ENCODE measurements at places on chromosomes 6 and 20. TPM values are rescaled to one million over a fixed set of nuclear protein-coding genes. Genes with fewer than 3 reads are reported as not detected.

GRCh38 chr20:2759143-2759542 lies 41.3 kb downstream of the CPXM1 start:
- H3K27me3 ChIP-seq, result peaks cover 2% of the 10 kb centered on the region
- H3K4me1 ChIP-seq, result no peaks in the 10 kb centered on the region
- no peaks in the 10 kb centered on the region for H3K36me3 ChIP-seq
- H3K4me3 ChIP-seq, result no peak overlapping the region
- no peak overlapping the region for H3K27ac ChIP-seq

GRCh38 chr6:43628393-43629103 lies 516 bp downstream of the GTPBP2 start:
- H3K4me3 ChIP-seq, result peak overlapping the region; percentile 94
- peaks cover 29% of the 10 kb centered on the region for H3K36me3 ChIP-seq
- peak overlapping the region; percentile 70 for H3K27ac ChIP-seq
- peak; percentile 41 for DNase-seq
- no peaks in the 10 kb centered on the region for H3K27me3 ChIP-seq
- H3K4me1 ChIP-seq, result peaks cover 32% of the 10 kb centered on the region

- H3K4me1 ChIP-seq, result no peaks in the 10 kb centered on the region
- no peak overlapping the region for H3K4me3 ChIP-seq
- H3K36me3 ChIP-seq, result no peaks in the 10 kb centered on the region
- H3K27ac ChIP-seq, result no peak overlapping the region
- no peak for DNase-seq
- H3K27me3 ChIP-seq, result no peaks in the 10 kb centered on the region
These were observed 62.6 kb upstream of the ATXN1 start for GRCh38 chr6:16823718-16824352.

GRCh38 chr20:51184289-51184688 lies 161.4 kb upstream of the KCNG1 start:
- no peaks in the 10 kb centered on the region for H3K36me3 ChIP-seq
- H3K27ac ChIP-seq, result no peak overlapping the region
- no peak for DNase-seq
- no peaks in the 10 kb centered on the region for H3K27me3 ChIP-seq

- H3K27me3 ChIP-seq, result no peaks in the 10 kb centered on the region
- peak overlapping the region; percentile 78 for H3K27ac ChIP-seq
- peaks cover 15% of the 10 kb centered on the region for H3K36me3 ChIP-seq
These were observed 12.1 kb downstream of the DEF6 start for GRCh38 chr6:35309611-35310264.

DNA sequence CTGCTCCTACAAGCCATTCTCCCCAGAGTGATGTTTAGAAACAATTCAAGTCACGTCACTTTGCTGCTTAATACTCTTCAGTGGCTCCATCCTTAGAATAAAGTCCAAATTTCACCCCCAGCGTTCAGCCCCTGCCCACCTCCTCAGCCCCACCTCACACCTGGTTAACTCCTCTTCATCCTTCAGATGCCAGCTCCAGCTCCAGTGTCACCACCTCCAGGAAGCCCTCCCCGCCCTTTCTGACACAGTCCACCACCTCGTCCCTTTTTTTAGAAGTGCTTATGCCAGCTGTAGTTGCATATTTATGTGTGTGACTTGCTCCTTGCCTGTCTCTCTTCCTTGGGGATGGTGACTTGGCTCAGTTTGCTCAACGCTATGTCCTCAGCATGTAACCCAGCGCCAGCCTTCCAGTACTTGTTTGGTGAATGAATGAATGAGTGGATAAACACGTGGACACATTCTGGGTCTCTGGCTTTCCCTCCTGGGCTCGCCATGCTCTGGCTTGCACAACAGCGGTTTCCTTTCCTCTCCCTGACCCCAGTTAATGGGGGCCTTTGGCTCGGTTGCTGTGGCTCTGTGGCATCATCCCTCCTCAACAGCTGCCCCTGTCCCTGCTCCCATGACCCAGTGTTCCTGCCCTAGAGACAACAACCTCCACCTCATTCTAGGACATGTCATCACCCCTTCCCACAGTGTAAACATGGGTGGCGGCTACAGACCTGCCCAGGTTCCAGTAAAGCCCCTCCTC lies 3.7 kb upstream of the IP6K3 start:
- H3K27ac ChIP-seq, result no peak overlapping the region
- no peak overlapping the region for H3K4me3 ChIP-seq
- no peaks in the 10 kb centered on the region for H3K4me1 ChIP-seq
- no peaks in the 10 kb centered on the region for H3K27me3 ChIP-seq
- DNase-seq, result no peak

GRCh38 chr20:48657426-48658197 lies 170.2 kb downstream of the PREX1 start:
- no peak overlapping the region for H3K27ac ChIP-seq

- no peaks in the 10 kb centered on the region for H3K4me1 ChIP-seq
- no peak overlapping the region for H3K27ac ChIP-seq
- DNase-seq, result no peak
These were observed 12.1 kb upstream of the PAX1 start for GRCh38 chr20:21693322-21693721.

SLC22A2 gene
- not detected for total RNA-seq

DNA sequence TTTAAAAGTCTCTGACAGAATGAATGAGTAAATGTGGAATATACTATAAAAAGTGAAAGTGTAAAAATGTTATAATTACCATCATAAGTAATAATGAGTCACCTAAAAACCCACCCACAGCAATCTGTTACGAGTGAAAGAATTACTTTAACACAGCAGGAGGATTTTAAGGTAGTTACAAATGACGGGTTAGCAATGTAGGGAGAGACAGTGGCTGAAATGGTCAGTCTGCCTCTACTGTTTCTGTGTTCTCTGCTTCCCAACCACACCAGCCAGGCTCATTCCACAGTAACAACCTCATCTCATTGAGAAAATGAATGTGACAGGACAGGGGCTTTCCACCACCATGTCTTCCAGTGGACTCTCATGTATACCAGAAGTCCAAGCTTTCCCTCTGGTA lies 124.4 kb upstream of the KCNK16 start:
- H3K4me3 ChIP-seq, result no peak overlapping the region
- H3K4me1 ChIP-seq, result no peaks in the 10 kb centered on the region
- H3K27ac ChIP-seq, result no peak overlapping the region
- no peaks in the 10 kb centered on the region for H3K27me3 ChIP-seq
- H3K36me3 ChIP-seq, result no peaks in the 10 kb centered on the region
- DNase-seq, result no peak

FOXS1 gene
- total RNA-seq, result not detected

- H3K4me1 ChIP-seq, result no peaks in the 10 kb centered on the region
- no peak for DNase-seq
- H3K27ac ChIP-seq, result no peak overlapping the region
- H3K4me3 ChIP-seq, result no peak overlapping the region
- no peaks in the 10 kb centered on the region for H3K36me3 ChIP-seq
These were observed 39.7 kb upstream of the CARMIL1 start for GRCh38 chr6:25239498-25239897.

OR2B6 gene
- not detected for total RNA-seq

PBOV1 gene
- total RNA-seq, result not detected

DNA sequence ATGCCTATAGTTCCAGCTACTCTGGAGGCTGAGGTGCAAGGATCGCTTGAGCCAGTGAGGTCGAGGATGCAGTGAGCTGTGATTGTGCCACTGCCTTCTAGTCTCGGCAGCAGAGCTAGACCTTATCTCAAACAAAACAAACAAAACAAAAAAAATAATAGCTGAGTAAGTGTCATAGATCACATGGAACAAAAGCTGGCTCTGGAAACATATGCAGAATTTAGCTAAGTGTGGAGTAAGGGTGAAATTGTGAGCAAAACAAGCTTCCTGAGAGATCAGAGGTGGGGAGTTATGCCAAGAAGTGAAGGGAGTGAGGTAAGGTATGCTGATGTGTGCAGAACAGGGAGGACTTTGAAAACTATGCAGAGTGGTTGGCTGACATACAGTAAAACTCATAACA lies 18.7 kb downstream of the SGK1 start:
- no peaks in the 10 kb centered on the region for H3K27me3 ChIP-seq
- DNase-seq, result no peak
- H3K36me3 ChIP-seq, result no peaks in the 10 kb centered on the region
- no peak overlapping the region for H3K27ac ChIP-seq
- H3K4me1 ChIP-seq, result no peaks in the 10 kb centered on the region

APOBEC2 gene
- total RNA-seq, result not detected

DNA sequence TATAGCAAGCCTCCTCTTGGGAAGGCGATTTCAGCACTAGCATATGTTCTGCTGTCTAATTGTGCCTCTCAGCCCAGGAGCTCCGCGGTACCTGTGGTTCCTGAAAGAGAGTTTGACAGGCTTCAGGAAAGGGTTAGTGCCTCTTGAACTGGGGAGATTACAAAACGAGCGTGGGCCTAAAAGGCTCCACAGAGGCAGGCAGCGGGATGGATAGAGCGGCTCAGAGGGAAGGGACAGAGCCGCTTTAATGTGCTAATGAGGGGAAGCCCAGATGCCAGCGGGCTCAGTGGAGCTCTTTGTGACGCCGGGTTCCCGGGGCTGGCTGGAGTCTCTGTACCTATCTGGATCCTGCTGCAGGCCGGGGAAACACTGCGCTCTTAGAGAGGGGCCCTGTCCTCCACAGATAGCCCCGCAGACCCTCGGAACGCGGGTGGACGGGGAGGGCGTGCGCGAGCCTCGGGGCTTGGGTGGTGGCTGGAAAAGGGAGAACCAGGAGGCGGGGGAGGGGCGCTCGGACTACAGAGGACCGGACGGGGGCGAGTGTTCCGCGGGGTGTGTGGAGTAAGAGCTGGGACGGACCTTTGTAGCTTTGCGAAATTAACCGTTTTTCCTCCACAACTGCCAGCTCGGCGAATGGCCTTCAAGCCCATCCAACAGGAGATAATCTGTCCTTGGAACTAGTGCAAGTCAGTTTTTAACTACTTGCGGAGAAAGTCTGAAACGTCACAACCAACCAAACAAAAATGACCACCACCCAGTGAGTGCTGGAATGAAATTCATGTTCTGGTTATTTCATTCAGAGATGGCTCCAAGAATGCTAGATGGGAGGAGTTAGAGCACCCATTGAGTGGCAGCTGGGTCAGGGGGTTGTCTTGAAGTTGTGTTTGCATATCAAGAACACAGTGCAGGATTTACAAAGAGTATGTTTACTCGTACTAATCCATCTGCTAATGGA lies 13.0 kb downstream of the SLC35F1 start:
- H3K27ac ChIP-seq, result no peak overlapping the region
- H3K4me1 ChIP-seq, result no peaks in the 10 kb centered on the region
- no peak for DNase-seq
- peaks cover 5% of the 10 kb centered on the region for H3K27me3 ChIP-seq
- no peaks in the 10 kb centered on the region for H3K36me3 ChIP-seq

DNA sequence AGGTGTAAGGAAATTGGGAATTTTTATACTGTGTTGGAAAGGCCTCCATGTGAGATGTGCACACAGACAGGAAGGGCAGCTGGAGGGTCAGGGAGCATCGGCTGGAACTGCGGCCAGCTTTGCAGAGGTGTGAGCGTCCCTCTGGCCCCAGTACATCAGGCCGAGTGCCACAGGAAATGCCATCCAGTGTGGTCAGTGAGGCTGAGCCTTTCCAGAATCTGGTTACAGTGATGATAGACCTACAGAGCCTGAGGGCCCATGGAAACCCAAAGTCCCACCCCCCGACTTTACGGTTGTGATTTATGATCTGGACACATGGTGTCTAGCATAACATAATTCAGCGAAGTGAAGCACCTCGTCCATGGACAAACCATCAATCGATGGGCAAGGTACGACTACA lies 137.3 kb upstream of the PDE10A start:
- no peaks in the 10 kb centered on the region for H3K4me1 ChIP-seq
- DNase-seq, result no peak
- no peaks in the 10 kb centered on the region for H3K36me3 ChIP-seq
- H3K27ac ChIP-seq, result no peak overlapping the region
- H3K27me3 ChIP-seq, result no peaks in the 10 kb centered on the region
- H3K4me3 ChIP-seq, result no peak overlapping the region

All from CD4-positive, alpha-beta memory T cell (primary cell).